Karpas-422 (cell line): ENCODE measurements at places on chromosomes 7 and 10.
A peak's percentile ranks its signal among the peaks of the same experiment; 100 is the strongest.

- DNase-seq: no peak
Measured at GRCh38 chr7:34191771-34192479, 286.6 kb downstream of the BMPER start.

DNA sequence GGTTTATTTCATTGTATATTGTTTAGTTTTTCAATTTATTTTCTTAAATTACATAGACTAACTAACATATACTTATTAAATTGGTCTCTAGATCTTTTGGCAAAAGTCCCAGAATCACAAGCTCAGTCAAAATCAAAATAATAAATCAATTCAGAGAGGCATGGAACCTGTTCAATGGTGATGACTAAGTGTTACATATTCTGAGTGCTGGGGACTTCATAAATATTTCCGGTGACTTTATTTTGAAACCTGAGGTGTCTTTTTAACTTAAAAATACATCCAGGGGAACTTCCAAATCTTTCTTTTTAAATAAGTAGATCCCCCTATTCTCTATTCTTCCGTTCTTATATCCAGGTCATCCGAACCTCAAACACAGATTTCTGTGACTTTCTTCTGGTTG, 89.6 kb upstream of the ZNF804B start:
- DNase-seq: no peak

DNA sequence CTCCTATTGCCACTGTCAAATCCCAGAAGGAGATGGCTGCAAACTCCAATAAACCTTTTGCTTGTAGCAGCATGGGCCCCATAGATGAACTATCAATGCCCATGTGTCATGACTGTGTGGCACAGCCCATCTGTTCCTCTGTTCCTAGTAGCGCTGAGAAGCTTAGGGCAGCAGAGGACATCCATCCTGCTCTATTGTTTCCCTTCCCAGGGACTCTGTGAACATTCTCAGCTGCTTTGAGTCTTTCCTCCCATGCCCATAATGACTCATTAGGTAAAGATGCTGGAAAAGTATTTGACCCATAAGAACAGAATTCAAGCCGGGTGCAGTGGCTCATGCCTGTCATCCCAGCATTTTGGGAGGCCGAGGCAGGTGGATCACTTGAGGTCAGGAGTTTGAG, 28.3 kb downstream of the STMP1 start:
- DNase-seq: no peak

GRCh38 chr10:6128087-6128486, 39.3 kb downstream of the RBM17 start:
- DNase-seq: no peak

DNA sequence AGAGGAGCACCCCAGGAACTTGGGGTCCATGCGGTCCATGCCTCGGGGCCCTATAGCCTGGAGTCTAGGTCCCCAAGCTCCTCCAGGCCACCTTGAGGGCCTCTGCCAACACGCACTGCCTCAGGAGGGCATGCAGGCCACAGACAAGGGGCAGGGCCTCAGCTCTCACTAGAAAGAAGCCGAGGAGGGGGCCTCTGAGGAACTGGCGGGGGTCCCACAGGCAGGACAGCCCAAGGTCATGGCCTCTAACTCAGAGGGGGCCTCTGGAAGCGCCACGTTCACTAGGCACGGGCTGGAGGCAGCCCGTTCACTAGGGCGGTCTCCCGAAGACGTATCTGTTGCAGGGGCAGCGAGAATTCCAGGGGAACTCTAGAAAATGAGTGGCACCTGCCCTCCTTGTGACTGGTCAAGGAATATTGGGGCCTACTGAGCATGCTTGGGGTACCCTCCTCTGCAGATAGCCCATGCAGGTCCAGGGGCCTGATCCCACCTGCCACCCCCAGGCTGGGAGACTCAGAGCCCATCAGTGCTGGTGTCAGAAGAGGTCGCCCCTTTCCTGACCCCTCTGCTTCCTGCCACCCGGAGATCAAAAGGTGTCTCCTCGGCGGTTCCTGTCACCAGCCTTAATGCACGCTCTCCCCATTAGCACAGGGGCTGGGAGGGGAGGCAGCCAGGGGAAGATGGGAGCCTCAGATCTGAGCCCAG, 86.7 kb upstream of the RET start:
- DNase-seq: no peak

- DNase-seq: no peak
Measured at GRCh38 chr10:110764378-110764777, 107.3 kb upstream of the PDCD4 start.

DNA sequence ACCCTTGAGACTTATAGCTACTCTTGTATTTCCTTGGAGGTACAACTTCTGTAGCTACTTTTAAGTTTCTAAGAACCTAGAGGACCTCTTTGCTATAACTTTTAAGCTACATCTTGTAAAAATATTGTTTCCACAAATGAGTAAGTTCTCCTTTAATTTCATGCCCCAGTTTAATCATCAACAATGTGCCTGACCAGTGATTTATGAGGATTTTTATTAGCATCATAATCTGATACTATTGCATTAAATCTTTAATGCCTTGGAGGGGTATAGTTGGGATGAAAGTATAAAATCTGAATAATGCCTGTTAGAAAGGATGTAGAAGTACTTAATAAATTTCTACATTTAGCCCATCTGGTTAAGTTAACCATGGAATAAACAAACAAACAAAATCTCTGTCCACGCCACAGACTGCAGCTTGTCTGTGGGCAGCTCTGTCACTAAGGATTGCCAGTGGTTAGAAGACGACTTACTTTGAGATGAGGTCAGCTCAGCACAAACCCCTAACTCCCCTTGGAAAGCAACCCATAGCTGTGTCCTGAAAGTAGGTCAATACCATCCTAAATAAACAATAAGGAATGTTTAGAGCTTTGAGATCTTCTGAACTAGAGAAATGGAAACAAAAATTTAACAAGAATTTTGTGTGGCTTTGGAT, 18.3 kb downstream of the UBE2D1 start:
- no peak for DNase-seq

DNA sequence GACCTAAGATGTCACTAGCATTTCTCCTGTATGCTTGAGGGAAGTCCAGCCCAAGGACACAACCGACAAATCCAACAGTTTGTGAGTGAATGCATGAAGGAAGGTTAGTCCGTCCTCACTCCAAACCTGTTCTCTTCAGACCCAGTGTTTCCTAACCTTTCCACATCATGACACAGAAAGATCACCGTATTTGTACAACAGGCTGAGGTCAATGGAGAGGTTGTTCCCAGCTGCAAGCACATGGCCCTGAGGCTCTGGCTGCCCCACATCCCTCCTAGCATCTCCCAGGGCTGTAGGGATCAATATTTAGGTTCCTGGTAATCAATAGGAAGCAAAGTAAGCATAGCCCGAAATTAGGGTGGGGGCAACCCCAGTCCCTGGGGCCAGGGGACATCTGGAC, 227.9 kb downstream of the PLXNA4 start:
- DNase-seq: peak; percentile 15

DNA sequence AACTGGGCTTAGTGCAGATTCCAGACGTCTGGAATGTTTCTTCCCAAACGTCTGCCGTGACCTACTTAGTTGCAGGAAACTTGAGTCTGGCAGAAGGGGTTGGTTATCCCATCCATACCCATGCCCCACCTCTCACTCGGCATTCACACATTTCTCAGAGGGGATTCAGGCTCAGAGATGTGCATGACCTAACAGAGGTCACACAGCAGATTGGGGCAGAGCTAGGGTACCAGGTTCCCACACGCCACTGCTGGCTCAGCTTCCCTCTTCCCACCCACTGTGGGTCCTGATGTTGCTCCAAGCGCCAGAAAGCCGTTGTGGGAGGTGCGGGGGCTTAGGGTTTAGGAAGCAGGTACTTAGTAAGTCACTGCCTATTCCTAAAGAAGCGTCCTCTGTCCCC, 3.0 kb downstream of the UCMA start:
- no peak for DNase-seq

DNA sequence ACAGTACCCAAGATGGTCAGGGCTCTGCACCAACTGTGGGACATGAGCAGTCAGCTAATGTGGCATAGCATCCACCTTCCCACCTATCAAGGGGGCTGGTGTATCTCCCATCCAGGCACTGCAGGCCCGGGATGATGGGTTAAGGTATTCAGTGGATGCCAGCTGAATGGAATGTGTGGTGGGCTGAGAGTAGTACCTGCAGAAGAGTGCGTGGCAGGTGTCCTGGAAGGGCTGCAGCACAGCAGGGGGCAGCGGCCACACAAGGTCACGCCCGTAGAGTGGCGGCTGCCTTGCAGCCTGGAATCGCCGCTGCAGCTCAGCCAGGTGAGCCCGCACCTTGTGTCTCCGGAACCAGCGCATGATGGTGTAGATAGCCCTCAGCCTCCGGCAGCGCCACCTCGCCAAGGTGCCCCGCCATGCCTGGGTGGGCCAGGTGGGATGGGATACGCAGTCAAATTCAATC, 13.3 kb downstream of the MYO1G start:
- no peak for DNase-seq
